ENCODE measurements at places on chromosomes 11 and 22.

DNA sequence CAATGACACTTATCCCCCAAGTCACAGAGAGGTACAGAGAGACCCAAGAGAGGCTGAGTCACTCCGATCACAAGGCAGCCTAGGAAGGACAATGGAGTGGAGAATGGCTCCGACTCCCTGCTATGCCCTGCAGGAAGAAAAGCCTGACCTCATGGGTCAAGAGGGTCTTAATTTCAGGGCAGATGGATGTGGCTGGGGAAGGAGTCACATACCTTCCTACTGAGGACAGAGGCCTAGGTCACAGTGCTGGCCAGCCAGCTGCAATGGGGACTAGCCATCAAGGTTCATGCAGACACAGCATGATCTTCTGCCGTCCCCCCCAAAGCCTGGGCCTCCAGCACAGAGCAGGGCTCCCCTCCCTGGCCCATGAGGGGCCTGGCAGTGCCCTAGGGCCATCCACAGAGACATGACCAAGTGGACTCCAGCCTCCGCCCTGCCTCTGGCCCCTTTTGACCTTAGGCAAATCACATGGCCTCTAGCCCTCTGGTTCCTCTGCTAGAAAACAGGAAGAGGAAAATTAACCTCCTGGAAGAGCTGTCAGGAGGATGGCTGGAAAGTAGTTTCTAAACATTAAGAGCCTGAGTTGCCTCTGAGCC is 1.8 kb downstream of the ARRB1 start:
- no peak for DNase-seq

DNA sequence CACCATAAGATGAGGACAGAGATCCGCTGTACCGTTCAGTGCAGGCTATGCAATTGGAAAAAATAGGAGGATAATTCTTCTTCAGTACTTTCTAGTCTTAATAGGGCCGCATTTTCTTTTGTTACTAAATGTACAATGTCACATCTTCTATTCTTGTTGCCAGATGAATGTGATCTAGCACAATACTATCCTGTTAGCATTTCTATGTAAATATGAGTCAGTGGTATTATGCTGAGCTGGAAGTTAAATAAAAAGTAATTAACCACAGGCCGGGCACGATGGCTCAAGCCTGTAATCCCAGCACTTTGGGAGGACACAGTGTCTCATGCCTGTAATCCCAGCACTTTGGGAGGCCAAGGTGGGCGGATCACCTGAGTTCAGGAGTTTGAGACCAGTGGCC is 24.4 kb upstream of the BIRC3 start:
- no peak for DNase-seq

DNA sequence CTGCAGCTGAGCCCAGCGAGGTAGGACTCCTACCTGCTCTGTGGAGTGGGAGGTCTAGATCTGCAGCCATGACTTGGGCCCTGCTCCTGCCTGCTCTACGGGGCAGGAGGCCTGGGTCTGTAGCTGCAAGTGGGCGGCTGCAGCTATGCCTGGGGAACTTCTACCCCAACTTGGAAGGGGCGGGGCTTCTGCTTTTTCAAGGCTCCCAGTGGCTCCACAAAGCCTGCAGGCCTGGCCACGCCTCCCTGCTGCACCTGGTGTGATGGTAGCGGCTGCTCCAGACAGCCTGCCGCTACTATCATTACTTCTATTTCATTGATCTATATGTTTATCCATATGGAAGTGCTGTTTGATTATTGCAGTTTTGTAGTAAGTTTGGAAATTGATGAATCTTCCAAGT is 121.2 kb downstream of the NELL1 start:
- no peak for DNase-seq

GRCh38 chr22:21902296-21903087 is 35.0 kb upstream of the MAPK1 start:
- no peak for DNase-seq

GRCh38 chr11:76794371-76795289 is 11.5 kb downstream of the TSKU start:
- DNase-seq: peak; percentile 4

DNA sequence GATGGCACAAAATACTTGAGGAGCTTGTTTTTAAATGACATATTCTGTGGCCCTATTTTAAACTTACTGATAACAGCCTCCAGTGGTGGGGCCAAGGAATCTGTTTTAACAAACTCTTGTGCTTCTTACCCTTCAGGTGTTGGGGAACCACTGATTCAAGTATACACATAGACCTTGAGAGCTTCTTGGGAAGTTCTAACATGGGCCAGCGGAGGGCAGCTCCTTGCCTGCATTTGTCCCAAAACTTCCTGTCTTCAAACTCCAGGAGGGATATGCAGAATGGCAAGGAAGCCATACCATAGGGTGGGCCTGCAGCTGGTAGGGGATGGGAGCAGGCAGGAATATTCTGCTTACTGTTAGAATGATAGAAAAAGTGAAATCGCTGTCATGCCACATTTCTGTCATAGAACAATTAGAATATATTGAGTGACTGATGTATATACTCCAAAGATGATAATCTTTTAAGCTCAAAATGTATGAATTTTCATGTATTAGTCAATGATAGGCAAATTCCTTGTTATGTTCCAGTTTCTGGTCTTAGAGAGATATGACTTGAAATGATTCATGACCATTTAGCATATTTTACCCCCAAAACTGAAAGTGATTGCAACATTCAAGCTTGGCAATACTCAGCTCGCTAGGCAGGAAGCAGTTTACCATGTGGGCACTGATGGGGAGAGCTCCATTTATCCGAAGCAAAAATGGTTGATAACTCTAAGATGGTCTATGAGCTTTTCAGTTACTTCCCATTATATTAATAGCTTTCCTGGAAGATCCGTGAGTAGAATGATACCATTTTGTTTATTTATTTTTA is 9.2 kb downstream of the EXT2 start:
- DNase-seq: no peak

DNA sequence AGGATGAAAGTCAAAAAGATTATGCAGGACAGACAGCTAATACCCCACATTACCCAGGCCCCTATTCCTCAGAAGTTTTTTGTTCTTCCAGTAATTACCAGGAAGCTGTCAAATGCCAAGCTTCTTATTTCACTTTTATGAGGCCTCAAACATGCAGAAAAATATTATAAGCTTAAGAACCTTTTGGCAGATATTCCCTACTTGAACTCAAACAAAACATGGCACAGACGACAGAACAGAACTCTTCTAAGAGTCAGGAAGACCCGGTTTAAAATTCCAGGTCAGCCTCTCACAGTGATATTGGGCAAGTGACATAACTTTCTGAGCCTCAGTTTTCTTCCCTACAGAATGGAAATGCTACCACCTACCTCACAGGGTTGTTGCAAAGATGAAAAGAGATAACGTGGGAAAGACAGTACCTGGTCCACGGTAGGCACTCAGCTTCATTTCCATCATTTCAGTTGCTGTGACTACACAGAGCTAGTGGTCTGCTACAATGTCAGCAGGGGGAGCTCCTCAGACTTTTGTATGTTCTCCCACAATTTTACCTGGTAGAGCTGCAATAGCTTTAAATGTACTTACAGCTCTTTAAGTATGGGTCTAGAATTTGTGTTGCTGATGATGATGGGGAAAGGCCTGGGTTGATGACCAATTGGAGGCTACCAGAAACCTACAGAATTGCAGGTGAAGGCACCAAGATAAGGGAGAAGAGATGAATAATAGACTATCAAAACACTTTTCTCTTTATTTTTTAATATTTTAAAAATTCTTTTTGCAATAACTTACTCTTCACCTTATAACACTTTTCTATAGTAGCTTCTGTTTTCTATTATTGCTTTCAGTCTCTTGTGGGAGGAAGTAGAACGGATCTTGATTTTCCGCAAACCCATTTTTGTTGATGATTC is 98.3 kb upstream of the CHRM4 start:
- DNase-seq: peak; percentile 31
